Activated T-helper 1 cell treated with anti-CD3 and anti-CD28 coated beads, Interleukin-12 subunit alpha, Interleukin-12 subunit beta, Interleukin-2, Interleukin-4 antibody, amounts not matched to agents 30 ng/mL and 10 ng/mL and 1 ng/mL, durations not matched to agents 14 hours and 24 hours and 36 hours (primary cell): ENCODE measurements at places on chromosomes 5 and 9. TPM values are rescaled to one million over a fixed set of nuclear protein-coding genes. Genes with fewer than 3 reads are reported as not detected.

The ZNF462 gene
- 0.16 and 0.39 TPM in 2 replicates for total RNA-seq

The CDX1 gene
- total RNA-seq = not detected in 2 replicates

The CA9 gene
- total RNA-seq = 0.44 TPM in 1 of 2 replicates, not detected in the other

The PCDHGA5 gene
- 0.24 and 0.31 TPM in 2 replicates for total RNA-seq

The RETREG1 gene
- total RNA-seq = 22.4 and 22.5 TPM in 2 replicates

The OMD gene
- not detected in 2 replicates for total RNA-seq

The CDHR2 gene
- total RNA-seq = 0.08 and 0.42 TPM in 2 replicates

The GM2A gene
- 16.9 and 21.1 TPM in 2 replicates for total RNA-seq
